ENCODE measurements at places on chromosomes 1 and 21.

GRCh38 chr21:34834290-34834689 lies 165.5 kb downstream of the CLIC6 start:
- DNase-seq, result no peak

GRCh38 chr1:47738560-47739182 lies 258.5 kb downstream of the TRABD2B start:
- DNase-seq, result peak; percentile 18

- no peak for DNase-seq
Observed at GRCh38 chr1:245235156-245235555, 80.4 kb downstream of the KIF26B start.

DNA sequence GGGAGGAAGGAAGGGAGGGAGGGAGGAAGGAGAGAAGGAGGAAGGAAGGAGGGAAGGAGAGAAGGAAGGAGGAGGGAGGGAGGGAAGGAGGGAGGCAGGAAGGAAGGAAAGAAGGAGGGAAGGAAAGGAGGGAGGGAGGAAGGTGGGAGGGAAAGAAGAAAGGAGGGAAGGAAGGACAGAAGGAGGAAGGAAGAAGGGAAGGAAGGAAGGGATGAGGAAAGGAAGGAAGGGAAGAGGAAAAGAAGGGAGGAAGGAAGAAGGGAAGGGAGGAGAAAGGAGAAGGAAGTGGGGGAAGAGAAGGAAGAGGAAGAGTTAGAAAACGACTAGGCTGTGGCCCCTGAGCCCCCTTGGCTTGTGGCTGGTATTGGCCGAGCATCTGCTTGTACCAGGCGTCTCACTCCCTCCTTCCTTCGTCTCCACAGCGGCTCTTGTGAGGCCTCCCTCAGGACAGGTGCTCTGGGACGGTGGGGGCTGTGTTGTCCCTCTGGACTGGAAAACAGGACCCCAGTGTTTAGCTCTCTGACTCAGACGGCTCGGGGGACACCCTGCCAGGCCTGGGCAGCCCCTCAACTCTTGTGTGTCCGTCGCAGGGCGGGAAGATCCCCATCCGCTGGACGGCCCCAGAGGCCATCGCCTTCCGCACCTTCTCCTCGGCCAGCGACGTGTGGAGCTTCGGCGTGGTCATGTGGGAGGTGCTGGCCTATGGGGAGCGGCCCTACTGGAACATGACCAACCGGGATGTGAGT lies 36.2 kb upstream of the C1QA start:
- DNase-seq, result no peak

DNA sequence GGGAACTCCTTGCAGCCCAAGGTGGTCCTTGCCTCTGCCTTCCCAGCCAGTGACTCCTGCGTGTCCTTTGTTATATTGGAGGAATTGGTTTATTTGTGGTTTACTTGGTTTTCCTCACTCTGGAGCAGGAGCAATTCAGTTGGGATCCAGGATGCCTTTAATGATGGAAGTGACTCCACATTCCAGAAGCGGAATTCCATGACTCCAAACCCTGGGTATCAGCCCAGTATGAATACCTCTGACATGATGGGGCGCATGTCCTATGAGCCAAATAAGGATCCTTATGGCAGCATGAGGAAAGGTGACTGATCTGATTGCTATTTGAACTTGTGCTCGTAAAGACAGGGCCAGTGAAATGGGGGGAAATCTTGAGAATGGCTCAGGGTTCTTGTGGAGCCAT lies 15.1 kb upstream of the PIGV start:
- DNase-seq, result no peak

GRCh38 chr1:229431284-229432115 lies 2.4 kb downstream of the ACTA1 start:
- no peak for DNase-seq

DNA sequence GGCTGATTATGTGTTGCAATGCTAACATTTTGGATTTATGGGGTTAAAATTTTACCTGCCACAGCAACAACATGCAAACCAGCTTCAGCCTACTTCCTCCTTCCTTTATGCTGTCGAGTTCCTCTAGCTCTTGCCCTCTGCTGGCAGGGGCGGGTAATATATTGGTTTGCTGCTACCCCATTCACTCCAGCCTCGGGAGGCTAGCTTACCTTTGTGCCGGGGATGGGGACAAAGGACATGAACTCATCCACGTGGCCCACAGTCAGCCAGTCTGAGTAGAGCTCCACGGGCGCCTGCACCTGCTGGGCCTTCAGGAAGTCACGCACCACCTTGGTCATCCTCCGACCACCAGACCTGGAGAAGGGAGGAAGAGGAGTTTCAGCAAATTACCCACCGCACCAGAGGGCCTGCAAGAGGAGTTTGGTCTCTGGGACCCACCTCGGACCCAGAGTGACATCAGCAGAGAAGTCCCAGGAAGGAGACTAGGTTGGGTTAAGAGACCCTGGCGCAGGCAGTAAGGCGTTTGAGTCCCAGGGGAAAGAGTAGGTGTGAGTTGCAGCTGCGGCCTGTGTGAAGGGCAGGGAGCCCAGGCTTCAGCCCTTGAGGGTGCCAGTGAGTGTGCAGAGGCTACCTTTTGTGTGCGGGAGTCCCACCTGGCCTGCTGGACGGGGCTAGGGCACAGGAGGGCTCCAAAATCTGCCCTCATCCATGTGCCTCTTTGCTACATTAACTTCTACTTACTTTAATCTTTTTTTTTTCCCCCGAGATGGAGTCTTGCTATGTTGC lies 21.8 kb upstream of the SDHB start:
- DNase-seq, result no peak

DNA sequence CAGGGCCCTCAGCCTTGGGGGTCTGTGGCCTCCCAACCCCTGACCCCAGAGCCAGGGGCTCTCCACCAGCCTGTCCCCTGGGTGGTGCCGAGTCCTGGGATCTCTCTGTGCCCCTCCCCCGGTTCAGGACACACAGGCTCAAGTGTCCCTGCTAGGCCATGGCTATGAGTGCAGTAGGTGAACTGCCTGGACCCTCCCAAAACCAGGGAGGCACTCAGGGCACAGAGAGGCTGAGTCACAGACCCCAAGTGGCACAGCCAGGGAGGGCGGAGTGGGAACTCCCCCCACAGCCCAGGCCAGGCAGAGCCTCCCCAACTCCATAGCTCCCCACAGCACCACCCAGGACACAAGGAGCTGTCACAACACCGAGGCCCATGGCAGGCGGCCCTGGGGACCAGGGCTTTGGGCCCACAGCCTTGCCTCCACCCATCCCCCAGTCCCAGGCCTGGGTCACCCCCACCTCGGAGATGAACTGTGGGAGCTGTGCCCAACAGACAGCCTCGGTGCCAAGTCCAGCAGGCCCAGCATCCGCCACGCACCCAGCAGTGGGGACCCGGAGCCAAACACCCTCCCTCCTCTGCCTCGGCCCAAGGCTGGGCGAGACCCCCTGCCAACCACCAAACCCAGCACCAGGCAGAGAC lies 3.2 kb downstream of the DVL1 start:
- no peak for DNase-seq

DNA sequence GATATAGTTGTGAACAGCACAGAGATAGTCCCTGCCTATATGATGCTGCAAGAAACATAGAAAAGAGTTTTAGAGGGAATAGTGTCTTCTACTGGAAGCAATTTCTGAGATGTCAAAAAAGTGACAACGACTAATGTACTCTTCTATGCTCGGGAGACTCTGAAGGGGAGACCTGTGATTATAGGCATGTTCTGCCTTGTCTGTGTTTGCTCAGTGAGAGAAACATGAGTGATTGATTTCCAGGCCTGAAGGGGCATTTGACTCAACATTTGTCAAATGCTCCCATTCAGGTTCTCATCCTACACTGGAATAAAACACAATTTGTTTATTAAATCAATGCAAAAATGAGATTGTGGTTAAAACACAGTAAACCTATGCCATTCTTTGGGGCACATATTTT lies 131.8 kb downstream of the CTH start:
- no peak for DNase-seq

- no peak for DNase-seq
Observed at GRCh38 chr1:11648732-11649158, 5.5 kb downstream of the FBXO2 start.

GRCh38 chr1:9596415-9597123 lies 7.9 kb downstream of the TMEM201 start:
- no peak for DNase-seq

GRCh38 chr1:7893529-7894180 lies 40.8 kb upstream of the UTS2 start:
- no peak for DNase-seq

GRCh38 chr1:159826441-159827101 lies at the start of gene SLAMF8:
Gene SLAMF8, plus strand, starts transcription at chr1:159826873. Its CDS starts 26 bp downstream, at chr1:159826899.
- DNase-seq, result peak; percentile 15

Measured in hematopoietic multipotent progenitor cell (in vitro differentiated cells).